ENCODE measurements at places on chromosomes 2 and 18. TPM values are rescaled to one million over a fixed set of nuclear protein-coding genes. Genes with fewer than 3 reads are reported as not detected.

- peak; percentile 25 for DNase-seq
Observed at GRCh38 chr18:32576296-32576916, 105.7 kb upstream of the GAREM1 start.

GRCh38 chr2:176284461-176285049 is 15.3 kb downstream of the MTX2 start:
- DNase-seq = no peak

DNA sequence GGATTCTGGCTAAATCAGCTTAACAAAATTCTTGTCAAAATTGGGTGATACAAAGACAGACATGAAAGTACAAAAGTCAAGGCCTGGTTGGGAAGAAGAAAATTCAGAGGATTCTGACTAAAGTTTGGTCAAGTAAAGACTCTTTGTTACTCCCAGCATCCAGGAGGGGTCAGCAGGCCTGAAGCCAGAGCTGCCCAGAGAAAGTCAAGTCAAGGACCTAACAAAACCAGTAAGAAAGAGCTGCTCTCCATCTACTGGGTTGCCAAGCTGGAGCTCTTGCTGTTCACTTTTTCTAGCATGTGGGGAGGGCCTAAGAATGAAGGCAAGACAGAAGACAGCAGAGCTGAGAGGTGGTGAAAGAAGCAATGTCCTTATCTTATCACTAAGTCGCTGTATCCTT is 143.3 kb downstream of the C1D start:
- no peak for DNase-seq

GRCh38 chr2:16339206-16339605 is 326.4 kb downstream of the CYRIA start:
- no peak for DNase-seq

GRCh38 chr2:238444242-238444641 is 17.5 kb downstream of the ASB1 start:
- DNase-seq = no peak

DNA sequence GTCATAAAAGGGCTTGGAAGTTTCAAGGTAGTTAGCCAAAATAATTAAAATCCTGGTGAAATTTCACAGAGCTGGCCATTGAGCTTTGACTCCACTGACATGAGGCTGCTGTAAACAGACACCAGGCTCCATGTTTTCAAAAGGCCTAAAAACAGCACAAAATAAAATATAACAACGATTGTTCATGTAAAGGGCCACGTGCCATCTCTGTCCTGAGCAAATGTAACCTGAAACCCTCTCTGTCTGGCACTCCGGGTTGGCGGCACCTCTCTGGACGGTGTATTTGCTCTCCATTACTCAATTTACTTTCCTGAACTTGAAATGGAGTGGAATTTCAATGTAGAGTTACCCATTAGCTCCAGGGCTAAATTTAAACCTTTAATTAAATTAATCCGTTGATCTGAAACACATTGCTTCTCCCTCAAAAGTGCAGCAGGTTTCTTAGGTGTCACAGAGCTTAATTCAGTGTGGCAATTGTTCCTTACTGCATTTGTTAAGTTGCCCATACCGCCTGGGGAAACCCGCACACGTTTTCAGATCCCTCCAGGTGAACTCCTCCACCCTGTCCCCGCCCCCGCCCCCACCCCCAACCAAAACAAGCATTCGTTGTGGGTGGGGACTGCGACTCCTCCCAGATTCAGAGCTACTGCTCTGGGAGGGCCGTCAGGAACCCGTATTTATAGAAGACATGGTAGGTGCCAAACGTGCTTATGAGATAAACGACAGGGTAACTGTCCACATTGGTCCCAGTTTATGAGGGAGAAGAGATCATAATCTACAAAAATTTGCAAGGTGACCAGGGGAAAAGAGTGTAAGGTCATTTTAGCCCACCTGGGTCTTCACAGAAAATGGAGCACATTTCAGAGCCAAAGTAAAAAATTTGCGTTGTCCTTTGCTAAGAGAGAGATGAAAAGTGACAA is 1.2 kb upstream of the CABLES1 start:
- DNase-seq = no peak

The TRABD2A gene
- polyA plus RNA-seq = not detected

All from muscle of arm (tissue), 14 donors.